ENCODE measurements at places on chromosomes 3 and 15. TPM values are rescaled to one million over a fixed set of nuclear protein-coding genes. Genes with fewer than 3 reads are reported as not detected.

DNA sequence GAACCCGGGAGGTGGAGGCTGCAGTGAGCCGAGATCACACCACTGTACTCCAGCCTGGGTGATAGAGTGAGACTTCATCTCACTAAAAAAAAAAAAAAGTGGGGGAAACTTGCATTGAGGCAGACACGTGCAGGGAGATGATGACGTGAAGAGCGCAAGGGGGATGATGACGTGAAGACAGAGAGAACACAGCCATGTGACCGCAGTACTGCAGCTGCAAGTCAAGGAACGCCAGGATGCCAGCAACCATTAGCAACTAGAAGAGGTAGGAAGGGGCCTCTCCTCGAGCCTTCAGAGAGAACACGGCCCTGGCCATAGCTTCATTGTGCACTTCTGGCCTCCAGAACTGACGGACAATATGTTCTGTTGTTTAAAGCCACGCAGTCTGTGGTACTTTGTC, 28.3 kb downstream of the RFT1 start:
- no peak for DNase-seq

DNA sequence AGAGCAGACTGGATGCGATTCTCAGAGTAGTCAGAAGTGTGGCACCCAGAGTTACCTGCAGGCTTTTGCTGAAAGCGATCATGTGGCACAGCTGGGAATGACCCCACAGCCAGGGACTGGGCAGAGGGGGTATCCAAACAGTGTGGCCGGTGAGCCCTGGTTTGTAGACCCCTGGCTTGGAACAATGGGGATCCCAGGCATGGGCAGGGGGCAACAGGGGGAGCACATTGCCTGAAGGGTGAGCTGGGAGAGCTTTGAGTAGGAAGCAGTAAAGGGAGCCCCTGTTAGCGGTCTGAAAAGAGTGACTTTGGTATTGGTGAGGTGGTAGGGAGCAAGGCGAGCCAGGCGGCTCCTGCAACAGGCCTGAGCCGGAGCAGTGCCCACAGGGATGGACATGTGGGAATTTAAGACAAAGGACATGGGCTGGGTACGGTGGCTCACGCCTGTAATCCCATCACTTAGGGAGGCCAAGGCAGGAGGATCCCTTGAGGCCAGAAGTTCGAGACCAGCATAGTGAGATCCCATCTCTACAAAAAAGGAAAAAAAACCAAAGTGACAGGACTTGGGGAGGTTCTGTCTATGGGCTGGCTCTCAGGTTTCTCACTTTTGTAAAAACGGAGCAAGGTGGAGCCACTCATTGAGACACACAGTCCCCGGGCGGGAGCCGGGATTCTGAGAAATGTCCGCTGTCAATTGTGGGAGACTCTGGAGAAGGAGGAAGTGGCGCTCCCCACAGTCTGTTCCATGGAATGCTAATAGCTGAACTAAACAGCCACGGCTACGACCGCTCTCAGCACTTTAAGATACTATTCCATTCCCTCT, 223.8 kb upstream of the LYSMD4 start:
- no peak for DNase-seq

- DNase-seq = no peak
These were observed 22.8 kb downstream of the MESP1 start for GRCh38 chr15:89728254-89728653.

GRCh38 chr15:99717161-99718009, 15.9 kb downstream of the LYSMD4 start:
- DNase-seq = no peak

- no peak for DNase-seq
These were observed 51.5 kb upstream of the GSK3B start for GRCh38 chr3:120145542-120146285.

The GASK1A gene
- 55.3 TPM for total RNA-seq

DNA sequence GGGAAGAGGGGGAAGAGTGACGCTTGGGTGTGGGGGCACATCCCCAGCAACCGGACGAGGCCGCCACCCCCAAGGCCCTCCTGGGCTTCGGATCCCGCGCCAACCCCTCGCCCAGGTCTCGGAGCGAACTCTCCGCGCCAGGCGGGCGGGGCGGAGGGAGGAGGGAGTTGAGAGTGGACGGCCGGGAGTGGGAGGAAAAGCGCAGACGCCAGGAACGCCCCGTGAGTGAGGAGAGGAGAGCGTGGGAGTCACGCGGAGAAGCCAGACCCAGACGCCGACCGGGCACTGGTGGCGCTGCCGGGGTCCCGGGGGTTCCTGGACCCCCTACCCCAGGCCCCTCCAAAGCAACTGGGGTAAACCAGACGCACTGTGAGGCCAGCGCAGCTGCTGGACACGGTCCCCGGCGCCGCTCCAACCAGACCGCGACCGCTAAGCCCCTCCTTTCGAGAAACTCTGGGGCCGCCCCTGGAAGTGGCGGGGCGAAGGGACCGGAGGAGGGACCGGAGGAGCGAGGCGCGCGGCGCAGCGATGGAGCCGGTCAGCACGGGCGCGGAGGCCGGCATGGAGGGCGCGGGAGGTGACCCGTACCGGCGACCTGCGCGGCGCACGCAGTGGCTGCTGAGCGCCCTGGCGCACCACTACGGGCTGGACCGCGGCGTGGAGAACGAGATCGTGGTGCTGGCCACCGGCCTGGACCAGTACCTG, at the start of gene EFCC1:
Gene EFCC1, plus strand, starts transcription at position 204 of the 705 bp plus-strand sequence. Its CDS starts 325 bp downstream, at position 529.
- peak; percentile 36 for DNase-seq

The BCHE gene
- total RNA-seq = 1.3 TPM

DNA sequence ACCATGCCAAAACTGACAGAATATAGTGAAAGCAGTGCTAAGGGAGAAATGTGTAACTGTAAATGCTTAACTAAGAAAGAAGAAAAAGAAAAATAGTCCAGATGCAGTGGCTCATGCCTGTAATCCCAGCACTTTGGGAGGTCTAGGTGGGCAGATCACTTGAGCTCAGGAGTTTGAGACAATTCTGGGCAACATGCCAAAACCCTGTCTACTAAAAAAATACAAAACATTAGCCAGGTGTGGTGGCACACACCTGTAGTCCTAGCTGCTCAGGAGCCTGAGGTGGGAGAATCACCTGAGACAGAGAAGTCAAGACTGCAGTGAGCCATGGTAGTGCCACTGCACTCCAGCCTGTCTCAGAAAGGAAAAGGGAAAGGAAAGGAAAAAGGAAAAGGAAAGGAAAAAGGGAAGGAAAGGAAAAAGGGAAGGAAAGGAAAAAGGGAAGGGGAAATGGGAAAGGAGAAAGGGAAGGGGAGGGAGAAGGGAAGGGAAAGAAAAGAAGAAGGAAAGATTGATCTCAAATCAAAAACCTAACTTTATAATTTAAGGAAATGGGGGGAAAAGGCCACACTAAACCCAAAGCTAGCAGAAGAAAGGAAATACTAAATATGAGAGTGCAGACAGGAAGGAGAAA, 20.3 kb downstream of the C3orf33 start:
- DNase-seq = no peak

The FANCD2OS gene
- not detected for total RNA-seq

GRCh38 chr15:90780916-90781315, 63.8 kb downstream of the BLM start:
- no peak for DNase-seq

The KIF15 gene
- 0.78 TPM for total RNA-seq

GRCh38 chr3:159584421-159584820, 404.2 kb upstream of the IL12A start:
- no peak for DNase-seq

The POPDC2 gene
- total RNA-seq = 2.7 TPM

- DNase-seq = no peak
These were observed 33.3 kb downstream of the ATG7 start for GRCh38 chr3:11305509-11305908.

The ARRDC4 gene
- total RNA-seq = 68.2 TPM

GRCh38 chr3:101665851-101666250, 11.1 kb downstream of the ZBTB11 start:
- DNase-seq = no peak

- DNase-seq = no peak
These were observed 192.4 kb upstream of the IL12A start for GRCh38 chr3:159796226-159796625.

The SLC27A2 gene
- total RNA-seq = 0.22 TPM

GRCh38 chr3:71311661-71312046, 271.9 kb downstream of the FOXP1 start:
- no peak for DNase-seq

- DNase-seq = no peak
These were observed 57.3 kb downstream of the PLXNA1 start for GRCh38 chr3:127040216-127040615.

DNA sequence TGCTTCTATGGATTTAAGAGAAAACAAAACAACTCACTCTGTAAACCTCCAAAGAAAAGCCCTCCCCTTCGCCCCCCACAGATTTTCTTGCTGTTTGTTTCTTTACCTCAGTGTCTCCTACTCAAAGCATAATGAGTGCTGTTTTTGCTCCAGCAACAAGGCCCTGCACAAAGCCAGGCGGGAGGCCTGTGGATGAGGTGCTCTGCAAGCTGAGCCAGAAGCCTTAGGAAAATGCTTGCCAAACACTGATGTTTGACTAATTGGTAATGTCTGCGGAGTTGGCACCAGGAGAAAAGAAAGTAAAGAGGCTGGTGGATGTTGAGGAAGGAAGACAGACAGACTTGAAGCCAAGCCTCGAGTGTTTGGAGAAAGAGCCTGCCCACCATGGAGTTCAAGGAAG, 99.7 kb downstream of the RARB start:
- no peak for DNase-seq

- DNase-seq = no peak
These were observed 898 bp downstream of the SMAD3 start for GRCh38 chr15:67066041-67066958.

DNA sequence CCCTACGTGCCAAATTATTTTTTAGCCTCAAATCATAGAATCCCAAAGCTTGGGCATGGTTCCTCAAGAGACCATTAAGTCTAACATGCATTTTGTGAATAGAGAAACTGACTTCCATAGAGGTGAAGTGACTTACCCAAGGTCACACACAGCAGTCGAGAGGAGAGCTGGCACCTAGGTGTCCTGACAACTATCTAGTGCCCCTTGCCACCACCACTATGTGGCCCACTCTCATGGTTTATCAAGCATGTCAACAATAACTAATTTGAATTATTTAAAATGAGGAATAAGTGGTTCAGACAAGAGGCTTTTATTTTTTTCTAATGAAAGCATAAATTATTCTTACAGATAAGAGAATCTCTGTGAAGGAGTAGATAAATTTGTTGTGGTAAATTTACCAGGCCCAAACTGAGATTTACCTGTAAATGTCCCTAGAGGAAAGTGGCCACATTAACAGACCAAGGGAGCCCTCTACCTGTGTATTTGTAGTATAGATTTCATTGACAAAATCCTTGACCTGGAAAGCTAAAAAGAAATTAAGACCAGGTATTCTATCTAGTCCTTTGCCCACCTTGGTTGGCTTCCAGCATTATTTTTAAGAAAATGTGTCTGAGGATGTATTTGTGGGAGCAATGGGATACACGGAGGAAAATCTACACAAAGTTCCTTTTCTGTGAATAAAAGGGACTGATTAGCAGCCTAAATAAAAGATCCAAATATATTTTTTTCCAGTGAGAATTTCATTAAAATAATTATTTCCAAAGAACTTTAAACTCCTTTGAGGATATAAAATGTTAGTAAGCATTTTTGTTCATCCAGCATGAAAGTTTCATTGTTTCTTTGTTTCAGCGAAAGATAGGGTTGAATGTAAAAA, 49.1 kb downstream of the IQCH start:
- DNase-seq = no peak
